Left kidney (tissue), 8 donors: ENCODE measurements at places on chromosomes 4 and X.

DNA sequence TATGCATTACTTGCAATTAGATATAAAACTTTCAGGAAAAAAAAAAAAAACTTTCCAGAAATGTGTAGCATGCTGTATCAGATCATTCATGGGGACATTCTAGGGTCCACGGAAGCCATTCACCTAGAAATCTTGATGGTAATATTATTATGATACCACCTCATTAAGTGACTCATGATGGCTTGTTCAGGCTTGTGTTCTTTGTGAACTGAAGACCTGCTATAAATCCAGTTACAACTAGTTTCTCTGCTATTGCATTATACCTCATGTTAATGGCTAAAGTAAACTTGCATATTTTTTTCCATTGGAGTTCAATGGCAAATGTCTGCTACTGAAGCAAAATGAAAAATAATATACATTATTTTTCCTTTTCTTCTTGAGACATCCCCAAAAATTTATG lies 35.3 kb upstream of the PTPN13 start:
- no peak for DNase-seq

DNA sequence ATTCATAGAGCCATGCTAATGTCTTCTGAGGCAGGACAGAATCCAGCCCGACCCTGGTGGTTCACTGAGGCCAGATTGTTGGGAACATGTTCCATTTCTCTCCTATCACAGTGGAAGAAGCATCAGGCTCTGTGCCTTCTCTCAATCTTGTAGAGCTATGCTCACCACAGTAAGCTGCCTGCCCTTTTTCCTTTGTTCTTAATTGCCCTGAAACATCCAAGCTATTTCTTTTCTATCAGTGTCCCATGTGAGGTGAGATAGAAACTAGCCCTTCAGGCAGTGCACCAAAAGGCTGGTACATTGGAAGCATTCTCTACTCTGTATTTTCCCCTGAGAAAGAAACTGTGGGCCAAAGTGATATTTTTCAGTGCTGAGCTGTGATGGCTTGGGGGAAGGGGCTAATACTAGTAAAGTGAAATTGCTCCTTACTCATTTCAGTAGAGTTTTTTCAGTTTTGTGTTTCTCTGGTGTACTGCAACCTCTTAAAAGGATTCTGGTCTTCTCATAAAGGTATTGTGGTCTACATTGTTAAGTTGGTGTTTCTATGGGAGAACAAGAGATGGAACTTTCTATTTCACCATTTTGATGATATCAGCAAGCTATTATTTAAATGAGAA lies 611.2 kb downstream of the RPA4 start:
- DNase-seq = no peak

DNA sequence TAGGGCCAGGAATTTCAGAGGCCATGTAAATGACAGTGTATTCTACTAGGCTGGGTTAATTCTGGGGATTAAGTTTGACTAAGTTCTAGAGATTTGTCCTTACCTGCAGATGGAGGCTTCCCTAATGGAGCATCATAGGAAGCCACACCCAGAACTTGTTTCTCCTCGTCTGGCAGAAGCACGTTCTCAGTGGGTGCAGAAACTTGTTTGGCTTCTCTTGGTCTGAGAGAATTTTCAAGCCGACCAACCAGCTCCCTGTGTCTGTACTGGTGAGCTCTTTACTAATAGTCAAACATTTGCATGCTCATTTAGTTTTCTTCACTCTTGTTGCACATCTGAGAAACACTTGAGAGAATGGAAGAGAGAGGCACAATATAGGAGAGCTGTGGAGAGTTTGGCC lies 907 bp upstream of the ATP10D start:
- DNase-seq = no peak

GRCh38 chrX:155028877-155029291 lies 2.2 kb downstream of the FUNDC2 start:
- DNase-seq = no peak

- DNase-seq = no peak
Observed at GRCh38 chrX:151359931-151360871, 36.8 kb upstream of the VMA21 start.

- DNase-seq = no peak
Observed at GRCh38 chr4:139893801-139894200, 228.2 kb downstream of the MGST2 start.

DNA sequence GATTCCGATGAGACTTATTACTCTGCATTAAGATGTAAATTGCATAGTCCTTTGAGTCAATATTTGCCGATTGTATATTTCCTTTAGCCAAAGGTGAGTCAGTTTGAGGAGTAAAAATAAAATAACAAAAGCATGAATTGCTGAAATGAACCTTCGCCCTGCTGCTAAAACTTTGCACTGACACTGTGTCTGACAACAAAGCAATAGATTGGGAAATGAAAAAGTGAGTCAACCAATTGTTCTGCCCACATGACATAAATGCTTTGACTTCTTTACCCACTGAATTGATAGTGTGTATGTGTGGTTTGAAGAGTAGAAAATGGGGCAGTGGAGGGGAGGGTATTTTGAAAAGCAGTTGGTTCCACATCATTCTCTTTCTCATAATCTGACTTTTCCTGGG lies 88.4 kb upstream of the AFF2 start:
- DNase-seq = no peak

- peak; percentile 22 for DNase-seq
Observed at GRCh38 chr4:176377780-176378179, 58.0 kb downstream of the SPCS3 start.

DNA sequence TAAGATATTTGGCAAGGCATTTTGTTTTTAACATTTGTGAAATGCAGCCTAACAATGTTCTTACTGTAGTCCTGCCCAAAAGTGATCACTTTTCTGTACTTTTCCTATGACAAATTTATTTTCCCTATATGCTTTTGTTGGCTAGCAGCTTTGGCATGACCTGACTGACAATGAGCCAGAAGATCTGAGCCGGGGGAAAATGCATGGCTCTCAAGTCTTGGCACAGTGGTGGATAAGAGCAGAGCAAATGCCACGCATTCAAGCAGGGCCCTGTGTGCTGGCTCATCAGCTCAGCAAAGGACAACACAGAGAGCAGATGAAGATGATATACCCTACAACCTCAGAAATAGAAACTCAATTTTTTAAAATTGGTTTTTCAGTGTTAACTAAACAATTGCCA lies 187.3 kb downstream of the ANAPC10 start:
- DNase-seq = no peak

- DNase-seq = no peak
Observed at GRCh38 chr4:5045097-5045496, 6.2 kb upstream of the STK32B start.

- peak; percentile 51 for DNase-seq
Observed at GRCh38 chr4:24470666-24471485, 113.5 kb downstream of the DHX15 start.

- no peak for DNase-seq
Observed at GRCh38 chr4:103204111-103204510, 6.0 kb upstream of the CENPE start.

DNA sequence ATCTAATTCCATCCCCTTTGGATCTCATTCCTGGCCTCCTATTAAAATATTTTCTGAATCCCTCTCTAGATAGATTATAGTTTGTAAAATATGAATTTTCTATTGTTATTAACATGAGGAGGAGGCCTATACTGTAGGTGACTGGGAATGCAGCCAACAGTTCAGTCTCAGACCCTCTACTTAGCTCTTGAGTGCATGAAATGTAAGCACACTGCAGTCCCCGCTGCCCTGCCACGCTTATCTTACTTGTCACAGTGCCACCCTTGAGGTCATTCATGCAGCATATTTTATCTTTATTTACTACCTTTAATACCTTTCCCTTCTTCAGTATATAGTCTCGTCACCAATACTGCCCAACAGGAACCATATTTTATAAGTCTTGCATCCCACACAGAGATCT lies 151.0 kb downstream of the CAMK2D start:
- no peak for DNase-seq

DNA sequence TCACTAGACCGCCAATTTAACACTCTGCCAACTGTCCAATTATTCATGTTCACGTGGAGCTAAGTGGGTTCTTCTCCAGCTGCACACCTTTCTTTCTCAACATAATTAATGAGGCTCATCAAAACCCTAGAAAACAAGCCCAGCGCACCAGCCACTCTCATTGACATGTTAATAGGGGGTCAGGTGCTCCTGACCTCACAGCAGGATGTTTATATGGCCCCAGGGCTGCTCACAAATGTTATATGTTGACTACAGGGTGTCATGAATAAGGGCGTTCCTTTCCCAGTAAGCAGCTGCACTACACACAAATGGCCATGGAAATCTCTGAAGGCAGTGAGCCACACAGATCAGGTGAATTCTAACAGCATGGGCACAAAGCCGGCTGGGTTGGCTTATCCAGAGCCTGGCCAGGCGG lies 209.8 kb downstream of the MGST2 start:
- peak; percentile 63 for DNase-seq

GRCh38 chr4:189304167-189304566 lies 636.5 kb upstream of the FRG1 start:
- no peak for DNase-seq

- DNase-seq = no peak
Observed at GRCh38 chr4:94377294-94377693, 34.7 kb upstream of the HPGDS start.

GRCh38 chrX:133215017-133215416 lies 3.1 kb downstream of the TFDP3 start:
- no peak for DNase-seq

GRCh38 chrX:96771486-96771885 lies 86.8 kb downstream of the DIAPH2 start:
- no peak for DNase-seq

DNA sequence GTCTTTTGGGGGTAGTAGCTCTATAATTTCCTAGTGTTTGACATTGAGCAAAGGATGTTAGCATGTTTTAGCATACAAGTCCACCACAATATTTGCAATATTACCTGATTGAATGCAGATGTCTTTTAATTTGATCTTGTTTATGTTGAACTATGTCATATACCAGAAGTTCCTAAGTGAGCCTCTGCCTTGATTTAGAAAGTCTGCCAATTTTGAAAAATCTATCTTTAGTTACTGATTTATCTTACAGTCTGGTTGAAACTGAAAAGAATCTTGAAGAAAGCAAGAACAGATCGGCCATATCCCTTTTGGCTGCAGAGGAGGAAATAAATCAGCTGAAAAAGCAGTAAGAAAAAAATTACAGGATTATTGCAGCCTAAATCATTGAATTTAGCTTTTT lies 18.5 kb downstream of the SPATA18 start:
- no peak for DNase-seq

- DNase-seq = no peak
Observed at GRCh38 chr4:22444813-22445212, 71.1 kb downstream of the ADGRA3 start.

GRCh38 chrX:110346681-110347080 lies 12.0 kb upstream of the RTL9 start:
- no peak for DNase-seq

DNA sequence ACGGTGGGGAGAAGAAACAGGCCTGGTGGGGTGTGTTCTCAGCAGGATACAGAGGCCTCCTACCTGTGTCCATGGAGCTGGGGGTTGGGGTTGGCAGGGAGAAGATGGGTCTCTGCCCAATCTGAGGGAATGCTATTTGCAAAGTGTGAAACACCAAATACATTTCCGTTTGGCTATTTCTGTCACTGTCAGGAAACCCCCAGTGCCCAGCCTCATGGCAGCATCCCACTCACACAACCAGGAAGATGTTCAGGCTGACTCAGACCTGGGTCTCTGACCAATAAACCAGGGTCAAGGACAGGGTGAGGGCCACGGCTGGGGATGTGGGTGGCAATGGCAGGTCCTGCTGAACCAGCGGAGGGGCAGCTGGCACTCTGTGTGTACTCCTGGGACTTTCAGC lies 41.3 kb downstream of the BCOR start:
- no peak for DNase-seq

DNA sequence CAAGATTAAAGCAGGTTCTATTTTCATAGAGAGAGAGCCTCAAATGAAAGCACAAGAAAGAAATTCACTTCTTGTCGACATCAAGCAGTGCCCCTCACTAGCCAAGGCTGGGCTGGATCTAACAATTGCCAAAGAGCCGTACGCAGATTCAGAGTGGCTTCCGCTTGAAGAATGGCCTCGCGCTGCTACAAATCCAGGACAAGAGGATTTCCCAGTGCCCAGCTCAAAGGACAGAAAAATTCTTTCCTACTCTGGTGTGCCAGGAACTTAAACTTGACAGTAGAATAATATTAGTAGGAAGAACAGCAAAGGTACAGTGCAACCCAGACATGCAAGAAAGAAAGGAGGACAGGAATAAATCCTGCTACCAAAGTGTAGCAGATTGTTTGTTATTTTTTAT lies 56.5 kb upstream of the PPARGC1A start:
- DNase-seq = no peak

DNA sequence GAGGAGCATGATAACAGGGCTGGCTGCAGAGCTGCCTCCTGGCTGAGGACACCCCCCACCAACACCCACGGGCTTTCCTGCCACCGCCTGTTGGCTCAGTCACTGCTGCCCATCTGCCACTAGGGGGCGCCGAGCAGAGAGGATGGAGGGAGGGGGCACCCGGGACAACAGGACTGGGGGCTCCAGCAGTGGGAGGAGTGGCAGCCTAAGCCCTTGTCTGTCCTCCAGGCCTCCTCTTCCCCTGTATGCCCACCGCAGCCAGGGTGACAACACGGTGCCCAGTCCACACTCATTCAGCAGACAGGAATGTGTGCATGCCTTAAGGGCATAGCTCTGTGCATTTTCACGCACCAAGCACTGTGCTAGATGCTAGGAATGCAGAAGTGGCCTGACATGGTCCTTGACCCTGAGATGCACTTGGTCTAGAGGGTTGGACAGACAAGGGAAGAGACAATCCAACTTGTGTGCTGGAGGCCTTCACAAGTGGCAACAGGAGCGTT lies 149.9 kb downstream of the AMMECR1 start:
- no peak for DNase-seq

GRCh38 chrX:121000589-121000988 lies 15.0 kb upstream of the CT47A1 start:
- DNase-seq = no peak

DNA sequence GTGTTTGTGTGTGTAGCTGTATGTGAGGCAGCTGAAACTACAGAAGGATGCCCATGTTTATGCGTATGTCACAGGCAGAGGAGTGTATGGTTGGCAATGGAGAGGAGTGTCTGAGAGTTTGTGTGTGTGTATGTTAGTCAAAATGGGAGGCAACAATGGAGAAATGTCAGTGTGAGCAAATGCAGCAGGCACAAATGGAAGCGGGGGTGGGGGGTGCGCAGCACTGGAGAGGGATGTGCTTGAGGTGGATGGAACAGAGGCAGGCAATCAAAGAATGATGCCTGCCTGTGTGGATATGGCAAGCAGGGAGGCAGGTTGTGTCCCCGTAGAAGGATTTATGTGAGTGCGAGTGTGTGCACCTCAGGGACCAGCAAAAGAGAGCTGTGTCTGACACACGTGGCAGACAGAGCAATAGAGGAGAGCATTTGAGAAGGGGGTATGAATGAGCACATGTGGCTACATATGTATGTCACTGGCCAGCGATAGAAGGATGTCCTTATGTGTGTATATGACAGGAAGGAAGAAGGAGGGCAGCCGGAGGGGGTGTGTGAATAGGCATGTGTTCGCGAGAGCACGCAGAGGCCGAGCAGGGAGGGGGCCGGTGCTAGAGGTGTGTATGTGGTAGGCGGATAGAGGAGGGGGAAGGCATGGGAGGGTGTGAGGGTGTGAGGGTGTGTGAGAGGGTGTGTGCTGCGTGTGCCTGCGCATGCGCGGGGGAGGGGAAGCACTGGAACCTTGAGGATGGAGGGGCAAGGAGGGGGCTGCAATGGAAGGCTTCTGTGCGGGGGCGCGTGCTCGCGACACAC lies 1.1 kb downstream of the PJA1 start:
- no peak for DNase-seq

- peak; percentile 62 for DNase-seq
Observed at GRCh38 chr4:70705183-70706043, 16.4 kb upstream of the RUFY3 start.

- no peak for DNase-seq
Observed at GRCh38 chr4:1569461-1570151, 114.5 kb downstream of the FAM53A start.

GRCh38 chrX:65866146-65866545 lies 173.7 kb downstream of the VSIG4 start:
- no peak for DNase-seq
